Osteoblast (primary cell): ENCODE measurements at places on chromosomes 5 and 9. TPM values are rescaled to one million over a fixed set of nuclear protein-coding genes. Genes with fewer than 3 reads are reported as not detected.

GRCh38 chr5:38607396-38607795 lies 51.0 kb upstream of the LIFR start:
- H3K27ac ChIP-seq, result peak overlapping the region; percentile 36
- peak; percentile 58 for DNase-seq
- peaks cover 27% of the 10 kb centered on the region for H3K4me1 ChIP-seq
- H3K36me3 ChIP-seq, result no peaks in the 10 kb centered on the region
- H3K27me3 ChIP-seq, result no peaks in the 10 kb centered on the region

- H3K27me3 ChIP-seq, result no peaks in the 10 kb centered on the region
- no peak for DNase-seq
- no peak overlapping the region for H3K4me3 ChIP-seq
- no peaks in the 10 kb centered on the region for H3K36me3 ChIP-seq
- no peak overlapping the region for H3K27ac ChIP-seq
- H3K4me1 ChIP-seq, result no peaks in the 10 kb centered on the region
Measured at GRCh38 chr9:133437753-133438531, 15.8 kb downstream of the ADAMTS13 start.

- DNase-seq, result no peak
- no peak overlapping the region for H3K4me3 ChIP-seq
- H3K4me1 ChIP-seq, result no peaks in the 10 kb centered on the region
- H3K27me3 ChIP-seq, result peaks cover 9% of the 10 kb centered on the region
Measured at GRCh38 chr5:60710362-60710761, 10.4 kb upstream of the DEPDC1B start.

GRCh38 chr5:65034813-65035209 lies 266.1 kb downstream of the CWC27 start:
- peak overlapping the region; percentile 69 for H3K4me3 ChIP-seq
- H3K4me1 ChIP-seq, result peaks cover 24% of the 10 kb centered on the region
- no peak for DNase-seq
- no peaks in the 10 kb centered on the region for H3K27me3 ChIP-seq
- H3K27ac ChIP-seq, result peak overlapping the region; percentile 94

CCDC192 gene
- total RNA-seq, result not detected in 2 replicates

- no peak overlapping the region for H3K4me3 ChIP-seq
- H3K27me3 ChIP-seq, result no peaks in the 10 kb centered on the region
- no peaks in the 10 kb centered on the region for H3K36me3 ChIP-seq
- DNase-seq, result no peak
Measured at GRCh38 chr9:2602704-2603116, 18.9 kb upstream of the VLDLR start.

- no peak for DNase-seq
- no peak overlapping the region for H3K27ac ChIP-seq
- no peak overlapping the region for H3K4me3 ChIP-seq
- no peaks in the 10 kb centered on the region for H3K36me3 ChIP-seq
- peaks cover 18% of the 10 kb centered on the region for H3K27me3 ChIP-seq
- no peaks in the 10 kb centered on the region for H3K4me1 ChIP-seq
Measured at GRCh38 chr5:31827867-31828266, 188.9 kb downstream of the PDZD2 start.

DNA sequence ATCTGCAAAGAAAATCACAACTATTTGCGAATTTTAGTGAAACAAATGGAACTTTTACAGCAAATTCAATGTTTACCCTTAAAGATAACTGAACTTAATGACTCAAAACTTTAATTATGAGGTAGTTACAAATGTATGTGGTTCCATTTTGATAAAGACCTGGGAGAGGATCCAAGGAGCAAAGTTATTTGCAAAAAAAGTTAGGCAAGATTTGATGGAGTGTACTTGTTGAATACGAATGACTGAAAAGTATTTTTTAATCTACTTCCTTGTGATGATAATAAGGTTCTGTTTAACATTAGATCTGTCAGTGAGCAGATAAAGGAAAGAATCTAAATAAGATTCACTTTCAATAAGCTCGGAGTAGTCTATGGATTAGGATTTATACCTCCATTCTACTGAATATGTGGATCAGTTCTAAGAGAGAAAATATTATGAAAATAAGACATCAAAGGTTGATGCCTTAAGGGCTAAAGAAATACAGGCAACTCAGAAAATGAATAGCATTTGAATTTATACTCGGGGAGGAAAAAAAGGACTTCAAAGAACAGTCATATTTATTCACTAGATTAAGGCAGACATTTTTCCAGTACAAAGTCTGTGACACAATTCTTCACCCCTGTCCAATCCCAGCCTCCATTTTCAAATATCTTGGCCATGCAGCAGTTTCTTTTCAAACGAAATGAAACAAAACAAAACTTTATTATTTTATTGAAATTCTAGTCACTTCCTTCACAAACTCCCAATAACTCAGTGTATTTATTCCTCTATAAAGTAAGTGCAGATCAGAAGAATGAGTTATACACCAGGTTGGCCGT lies 199.8 kb downstream of the PDE4D start:
- H3K36me3 ChIP-seq, result no peaks in the 10 kb centered on the region
- DNase-seq, result no peak
- H3K27ac ChIP-seq, result no peak overlapping the region
- H3K27me3 ChIP-seq, result no peaks in the 10 kb centered on the region
- no peaks in the 10 kb centered on the region for H3K4me1 ChIP-seq

PCDHGA10 gene
- total RNA-seq, result 23.2 and 24.8 TPM in 2 replicates

- no peaks in the 10 kb centered on the region for H3K36me3 ChIP-seq
- peaks cover 12% of the 10 kb centered on the region for H3K4me1 ChIP-seq
- H3K27ac ChIP-seq, result peak overlapping the region; percentile 60
- peak; percentile 73 for DNase-seq
- no peak overlapping the region for H3K4me3 ChIP-seq
- H3K27me3 ChIP-seq, result no peaks in the 10 kb centered on the region
Measured at GRCh38 chr9:116506685-116507084, 180.4 kb upstream of the TRIM32 start.

DNA sequence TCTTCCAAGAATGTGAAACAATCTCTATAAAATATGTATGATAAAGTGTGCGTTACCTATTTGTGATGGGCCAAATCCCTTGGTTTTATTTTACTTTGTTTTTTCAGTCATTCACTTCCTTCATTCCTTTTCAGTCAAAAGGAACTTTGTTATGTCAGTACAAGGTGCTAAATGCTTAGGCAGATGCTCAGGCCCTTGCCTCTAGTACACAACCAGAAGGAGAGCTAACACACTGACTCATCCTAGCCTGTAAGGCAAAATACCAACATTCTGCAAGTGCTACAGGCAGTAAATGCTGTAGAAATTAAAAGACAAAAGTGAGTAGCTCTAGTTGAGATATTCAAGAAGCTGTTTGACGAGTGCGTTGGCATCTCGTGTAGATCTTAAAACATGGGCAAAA lies 49.4 kb downstream of the TRPM6 start:
- DNase-seq, result no peak
- no peak overlapping the region for H3K4me3 ChIP-seq
- H3K36me3 ChIP-seq, result no peaks in the 10 kb centered on the region
- no peak overlapping the region for H3K27ac ChIP-seq

DNA sequence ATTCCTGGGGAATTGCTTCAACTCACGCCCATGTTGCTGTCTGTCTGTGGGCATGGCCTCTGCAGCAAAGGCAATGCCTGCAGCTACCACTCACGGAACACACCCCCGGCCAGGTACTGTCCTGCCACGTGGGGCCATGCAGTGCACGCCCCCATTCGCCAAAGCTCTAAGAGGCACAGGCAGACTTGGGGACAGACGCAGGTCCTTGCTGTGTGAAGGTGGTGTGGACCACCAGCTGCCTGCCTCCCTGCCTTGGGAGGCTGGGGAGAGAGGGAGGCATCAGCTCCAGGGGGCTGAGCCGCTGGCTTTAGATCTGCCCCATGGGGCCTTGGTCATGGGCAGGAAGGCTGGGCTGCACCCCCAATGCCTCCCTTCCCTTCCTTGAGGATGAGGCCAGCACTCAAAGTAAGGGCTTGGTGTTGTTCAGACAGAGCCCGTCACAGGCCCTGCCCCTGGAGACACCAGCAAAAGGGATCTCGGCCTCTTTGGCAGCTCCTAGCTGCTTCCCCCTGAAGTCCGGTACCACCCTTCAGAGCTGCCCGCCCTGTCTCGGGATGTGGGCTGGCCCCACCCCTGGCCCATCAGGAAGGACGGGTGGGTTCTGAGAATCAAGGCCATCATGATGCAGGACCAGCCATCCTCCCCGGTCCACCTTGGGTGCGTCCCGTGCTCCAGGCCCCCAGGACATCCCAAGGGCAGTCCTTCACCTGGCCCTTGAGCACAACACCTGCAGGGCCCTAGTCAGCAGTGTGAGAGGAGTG lies 2.3 kb downstream of the GRIN1 start:
- H3K4me1 ChIP-seq, result no peaks in the 10 kb centered on the region
- H3K27me3 ChIP-seq, result peaks cover 48% of the 10 kb centered on the region
- H3K4me3 ChIP-seq, result no peak overlapping the region
- DNase-seq, result peak; percentile 85
- H3K36me3 ChIP-seq, result no peaks in the 10 kb centered on the region
